Esophagus squamous epithelium (tissue), 5 donors: ENCODE measurements at places on chromosomes 6 and 20.

- DNase-seq = no peak
Observed at GRCh38 chr6:21309807-21310221, 283.7 kb upstream of the SOX4 start.

GRCh38 chr6:132007474-132008190 is 56.5 kb upstream of the CCN2 start:
- DNase-seq = no peak

DNA sequence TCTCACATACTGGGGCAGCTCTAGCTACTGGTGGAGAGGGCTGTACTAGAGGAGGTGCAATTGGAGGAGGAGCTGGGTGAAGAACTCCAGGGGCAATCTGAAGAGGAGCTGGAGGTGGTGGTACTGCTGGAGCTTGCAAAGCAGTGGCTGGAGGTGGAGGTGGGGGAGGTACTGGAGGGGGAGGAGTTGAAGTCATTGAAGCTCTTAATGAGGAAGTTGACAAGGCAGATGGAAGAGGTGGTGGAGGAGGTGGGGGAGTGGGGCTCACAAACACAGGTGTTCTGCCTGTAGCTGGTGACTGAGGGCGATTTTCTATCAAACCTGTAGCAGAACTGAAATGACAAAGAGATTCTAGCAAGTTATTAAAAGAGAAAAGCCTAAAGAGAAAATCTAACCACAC is 77.6 kb downstream of the WASF1 start:
- no peak for DNase-seq

- no peak for DNase-seq
Observed at GRCh38 chr20:48823960-48824498, 3.8 kb downstream of the PREX1 start.

DNA sequence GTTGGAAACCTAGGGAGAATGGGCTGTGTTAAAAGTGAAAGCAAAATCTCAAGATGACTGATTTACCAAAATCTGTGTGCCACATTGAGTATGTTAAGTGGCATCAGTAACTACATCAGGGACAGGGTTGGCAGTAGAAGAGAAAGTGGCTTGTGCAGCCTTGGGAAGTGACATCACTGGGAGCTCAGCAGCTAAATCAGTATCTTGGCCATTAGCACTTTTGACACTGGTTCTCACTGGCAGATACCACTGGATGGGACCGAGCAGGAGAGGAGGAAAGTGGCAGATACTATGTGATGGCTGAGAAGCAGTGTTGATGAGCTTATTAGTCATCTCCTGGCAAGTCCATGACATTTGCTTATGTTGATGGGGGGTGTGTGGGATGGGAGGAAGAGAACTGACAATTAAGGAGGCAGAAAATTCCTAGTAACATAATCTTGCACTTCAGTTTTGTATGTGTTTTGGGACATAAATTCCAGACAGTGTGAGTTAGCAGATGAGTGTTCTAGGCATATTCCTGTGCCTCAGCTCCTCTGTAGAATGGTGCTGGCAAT is 322.2 kb downstream of the SOX4 start:
- no peak for DNase-seq

DNA sequence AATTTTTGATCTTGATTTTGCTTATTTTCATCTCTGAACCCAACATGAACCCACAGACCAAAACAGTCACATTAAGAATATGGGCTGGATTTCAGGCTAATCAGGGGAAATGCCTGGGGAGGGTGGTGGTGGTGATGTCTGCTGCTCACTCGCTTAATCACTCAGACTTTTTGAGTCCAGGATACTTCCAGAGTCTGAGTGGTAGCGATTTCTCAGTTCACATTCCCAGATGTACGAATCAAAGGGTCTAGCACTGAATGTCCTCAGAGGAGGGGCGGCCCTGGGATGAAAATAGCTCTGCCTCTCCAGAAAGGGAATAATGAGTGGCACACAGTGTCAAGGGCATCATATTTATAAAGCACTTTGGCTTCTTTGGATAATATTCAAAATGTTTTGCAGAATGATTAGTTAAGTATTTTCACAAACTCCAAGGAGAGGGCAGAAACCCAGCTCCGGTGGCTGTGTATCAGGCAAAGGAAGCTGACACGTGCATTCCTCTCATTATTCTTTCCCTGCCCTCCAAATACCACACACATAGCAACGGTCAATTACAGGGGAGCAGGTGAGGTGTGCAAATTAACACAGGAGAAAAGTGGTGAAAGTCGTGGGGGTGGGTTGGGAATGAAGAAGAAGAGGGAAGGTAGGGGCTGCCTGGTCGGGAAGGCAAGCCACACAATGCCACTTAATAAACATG is 345.2 kb upstream of the RSPO3 start:
- DNase-seq = no peak

- no peak for DNase-seq
Observed at GRCh38 chr6:50147371-50147770, 97.6 kb upstream of the DEFB112 start.

DNA sequence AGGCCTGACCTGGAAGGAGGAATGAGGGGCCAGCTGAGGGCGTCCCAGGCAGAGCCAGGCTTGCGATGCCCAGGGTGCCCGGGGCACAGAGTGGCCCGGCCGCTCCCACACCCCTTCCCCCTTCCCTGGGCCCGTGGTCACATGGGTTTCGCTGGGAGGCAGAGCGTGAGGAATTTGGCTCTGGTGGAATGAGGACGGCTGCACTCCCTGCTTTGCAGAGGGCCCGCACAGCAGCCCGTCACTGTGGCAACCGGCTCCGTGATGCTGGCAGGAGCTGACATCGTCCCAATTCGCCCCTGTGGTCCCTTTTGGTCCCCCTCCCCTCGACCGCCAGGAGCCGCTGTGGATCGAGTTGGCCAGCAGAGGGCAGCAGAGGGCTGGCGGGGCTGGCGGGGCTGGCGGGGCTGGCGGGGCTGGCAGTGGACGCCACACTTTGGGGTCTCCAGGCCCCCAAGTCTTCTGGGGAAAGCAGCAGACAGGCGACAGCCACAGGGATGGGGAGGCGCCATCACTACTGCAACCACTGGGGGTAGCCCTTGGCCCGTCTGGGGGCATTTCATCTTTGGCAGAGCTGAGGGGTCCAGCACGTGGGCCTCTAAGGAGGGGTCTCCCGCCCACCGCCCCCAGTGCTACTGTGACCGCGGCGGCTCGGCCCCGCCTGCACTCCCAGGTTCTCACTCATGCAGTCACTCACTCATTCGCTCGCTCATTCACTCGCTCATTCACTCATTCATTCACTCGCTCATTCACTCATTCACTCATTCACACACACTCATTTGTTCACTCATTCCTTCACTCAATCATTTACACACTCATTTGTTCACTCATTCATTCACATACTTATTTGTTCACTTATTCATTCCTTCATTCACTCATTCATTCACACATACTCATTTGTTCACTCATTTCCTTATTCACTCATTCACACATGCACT is 49.7 kb upstream of the BHLHE23 start:
- no peak for DNase-seq
